Keratinocyte (primary cell): ENCODE measurements at places on chromosomes 5 and 9. TPM values are rescaled to one million over a fixed set of nuclear protein-coding genes. Genes with fewer than 3 reads are reported as not detected.

BARHL1 gene
- not detected in 3 replicates for polyA plus RNA-seq

GABRP gene
- 0.06 to 0.28 TPM (median 0.18 TPM) in 3 replicates for polyA plus RNA-seq

PHYHD1 gene
- polyA plus RNA-seq = 4.6 to 5.2 TPM (median 4.7 TPM) in 3 replicates

NMRK1 gene
- 14.0 to 30.1 TPM (median 24.7 TPM) in 3 replicates for polyA plus RNA-seq

ZNF300 gene
- 3.4 to 8.7 TPM (median 4.8 TPM) in 3 replicates for polyA plus RNA-seq

NR4A3 gene
- 0.13 to 0.16 TPM in 2 of 3 replicates, not detected in the other for polyA plus RNA-seq

DNA sequence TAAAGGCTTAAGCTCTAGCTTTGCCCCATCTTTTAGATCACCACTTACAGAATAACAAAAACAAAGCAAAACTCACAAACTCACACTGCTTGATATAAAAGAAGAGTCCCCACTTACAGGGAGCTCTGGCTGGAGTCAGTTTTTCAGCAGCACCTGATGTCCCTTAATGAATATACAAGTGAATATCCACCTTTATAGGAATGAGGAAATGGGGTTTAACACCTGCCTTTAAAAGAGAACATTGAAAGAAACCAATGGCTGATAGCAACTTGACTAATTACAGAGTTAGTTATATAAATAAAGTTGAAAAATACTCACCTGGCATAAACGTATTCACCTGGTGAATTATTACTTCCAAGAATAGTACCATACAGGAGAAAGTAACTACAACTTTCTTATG, 20.7 kb upstream of the PURA start:
- no peaks in the 10 kb centered on the region for H3K4me1 ChIP-seq
- H3K27me3 ChIP-seq = no peaks in the 10 kb centered on the region
- H3K27ac ChIP-seq = no peak overlapping the region
- no peaks in the 10 kb centered on the region for H3K36me3 ChIP-seq

GRCh38 chr9:99189887-99190596, 31.7 kb downstream of the ALG2 start:
- no peak for DNase-seq
- no peaks in the 10 kb centered on the region for H3K4me1 ChIP-seq
- no peak overlapping the region for H3K27ac ChIP-seq
- no peaks in the 10 kb centered on the region for H3K36me3 ChIP-seq

GRCh38 chr9:34106110-34106509, 20.4 kb downstream of the DCAF12 start:
- H3K27me3 ChIP-seq = no peaks in the 10 kb centered on the region
- no peak for DNase-seq
- no peak overlapping the region for H3K27ac ChIP-seq
- H3K4me3 ChIP-seq = no peak overlapping the region
- H3K4me1 ChIP-seq = no peaks in the 10 kb centered on the region

DNA sequence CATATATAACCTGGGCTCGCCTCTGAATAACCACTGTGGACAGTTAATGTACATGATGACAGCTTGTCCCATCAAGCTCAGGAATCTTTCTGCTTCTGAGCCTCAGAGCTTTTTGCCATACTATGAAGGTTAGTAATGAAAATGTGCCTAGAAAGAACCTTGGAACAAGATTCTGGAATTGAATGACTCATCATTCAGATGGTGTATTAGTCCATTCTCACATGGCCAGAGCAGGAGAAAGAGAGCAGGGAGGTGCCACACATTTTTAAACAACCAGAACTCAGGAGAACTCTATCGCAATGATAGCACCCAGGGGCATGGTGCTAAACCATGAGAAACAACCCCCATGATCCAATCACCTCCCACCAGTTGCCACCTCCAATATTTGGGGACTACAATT, 542.1 kb downstream of the PRR16 start:
- H3K27me3 ChIP-seq = no peaks in the 10 kb centered on the region
- H3K27ac ChIP-seq = no peak overlapping the region
- H3K4me1 ChIP-seq = no peaks in the 10 kb centered on the region

DNA sequence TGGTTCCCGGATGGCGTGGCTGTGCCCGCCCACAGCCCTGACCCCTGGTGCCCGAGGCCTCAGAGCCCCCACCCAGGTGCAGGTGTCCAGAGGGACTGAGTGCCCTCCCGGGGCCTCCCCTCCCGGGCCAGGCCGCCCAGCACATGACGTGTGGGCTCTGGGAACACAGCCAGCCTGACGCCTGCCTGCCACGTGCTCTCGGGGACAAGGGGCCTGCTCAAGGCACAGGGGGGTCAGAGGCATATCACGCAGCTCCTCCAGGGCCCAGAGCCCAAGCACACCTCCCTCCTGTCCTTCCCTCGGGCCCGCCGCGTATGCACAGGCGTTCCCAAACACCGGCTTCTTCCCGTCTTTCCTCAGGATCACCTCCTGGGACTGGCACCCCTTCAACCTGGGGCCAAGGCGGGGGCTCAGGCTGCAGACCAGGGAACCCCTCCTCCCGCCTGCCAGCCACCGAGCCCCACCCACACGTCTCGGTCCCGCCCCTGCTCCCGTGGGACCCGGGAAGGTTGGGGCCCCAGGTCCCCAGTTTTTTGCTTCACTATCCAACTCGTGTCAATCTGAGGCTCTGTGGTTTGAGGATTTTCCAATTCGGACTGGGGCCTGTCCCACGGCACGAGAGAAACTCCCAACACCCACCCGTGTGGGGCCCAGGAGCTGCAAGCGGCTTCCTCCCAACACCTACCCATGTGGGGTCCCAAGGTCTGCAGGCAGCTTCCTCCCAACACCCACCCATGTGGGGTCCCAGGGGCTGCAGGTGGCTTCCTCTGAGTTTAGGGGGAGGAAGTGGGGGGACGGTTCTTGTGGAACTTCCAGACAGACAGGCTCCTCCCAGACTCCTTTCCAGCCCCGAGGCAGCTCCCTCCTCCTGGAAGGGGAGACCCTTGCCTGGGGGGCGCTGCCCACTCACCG, 1.5 kb downstream of the LCN10 start:
- DNase-seq = no peak
- H3K27me3 ChIP-seq = peaks cover 60% of the 10 kb centered on the region
- no peak overlapping the region for H3K4me3 ChIP-seq

- DNase-seq = no peak
- no peak overlapping the region for H3K4me3 ChIP-seq
- H3K27ac ChIP-seq = no peak overlapping the region
Measured at GRCh38 chr5:169050636-169051035, 250.3 kb downstream of the SLIT3 start.

GRCh38 chr5:147426640-147427327, 83.1 kb downstream of the DPYSL3 start:
- no peaks in the 10 kb centered on the region for H3K27me3 ChIP-seq
- no peak overlapping the region for H3K4me3 ChIP-seq
- no peak for DNase-seq
